ENCODE measurements at places on chromosomes 7 and 10.

- no peak for DNase-seq
These were observed 372.4 kb upstream of the LRGUK start for GRCh38 chr7:133754708-133755107.

- DNase-seq: no peak
These were observed 47.7 kb upstream of the TRIL start for GRCh38 chr7:29005829-29006228.

DNA sequence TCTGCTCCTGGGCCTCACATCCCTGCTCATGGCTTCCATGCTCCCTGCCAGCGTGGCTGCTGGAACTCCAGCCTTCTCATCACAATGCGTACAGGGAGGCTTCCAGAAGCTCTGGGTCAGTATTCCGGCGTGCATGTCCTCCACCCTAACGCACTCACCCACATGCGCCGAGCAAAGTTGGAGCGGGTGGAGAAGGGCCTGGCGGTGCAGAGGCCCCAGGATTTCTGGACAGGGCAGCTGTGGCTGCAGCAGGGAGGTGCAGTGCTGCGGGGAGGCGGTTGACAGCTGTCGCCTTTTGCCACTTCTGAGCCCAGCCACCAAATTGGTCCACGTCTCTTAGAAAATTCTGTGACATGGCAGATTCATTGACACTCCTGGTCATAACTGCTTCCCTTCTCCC lies 33.6 kb upstream of the FAM20C start:
- no peak for DNase-seq

DNA sequence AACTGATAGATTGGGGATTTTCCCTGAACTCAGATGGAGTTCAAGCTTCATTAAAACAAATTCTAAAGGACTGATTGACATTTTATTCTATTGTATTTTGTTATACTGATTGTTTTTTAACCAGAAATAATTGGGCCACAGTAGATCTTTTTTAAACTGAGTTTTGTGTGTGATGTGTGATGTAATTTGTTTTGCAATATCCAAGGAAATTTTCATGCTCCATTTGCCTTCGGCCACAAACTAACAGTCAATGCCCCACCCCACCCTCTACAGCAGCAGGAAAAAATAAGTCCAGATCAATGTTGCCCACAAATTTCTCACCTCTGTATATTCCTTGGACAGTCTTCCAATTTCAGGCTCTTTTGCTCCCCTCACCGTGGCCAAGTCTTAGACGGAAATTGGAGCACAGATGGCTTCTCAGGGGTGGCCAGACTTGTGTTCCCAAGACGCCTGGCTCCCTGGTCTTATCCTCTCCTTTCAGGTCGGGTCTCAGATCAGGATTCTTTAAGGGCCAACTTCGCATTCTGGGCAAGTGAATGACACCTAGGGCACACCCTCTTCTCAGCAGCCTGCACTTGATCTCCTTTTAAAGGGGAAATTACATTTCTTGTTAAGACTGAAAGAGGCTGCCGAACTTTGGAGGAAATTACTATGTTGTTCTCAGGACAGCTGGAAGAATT lies at the start of gene SVOPL:
Gene SVOPL (minus strand): TSS at position 506 of the 680 bp plus-strand sequence. CDS start 22,317 bp downstream, outside the sequence.
- no peak for DNase-seq

DNA sequence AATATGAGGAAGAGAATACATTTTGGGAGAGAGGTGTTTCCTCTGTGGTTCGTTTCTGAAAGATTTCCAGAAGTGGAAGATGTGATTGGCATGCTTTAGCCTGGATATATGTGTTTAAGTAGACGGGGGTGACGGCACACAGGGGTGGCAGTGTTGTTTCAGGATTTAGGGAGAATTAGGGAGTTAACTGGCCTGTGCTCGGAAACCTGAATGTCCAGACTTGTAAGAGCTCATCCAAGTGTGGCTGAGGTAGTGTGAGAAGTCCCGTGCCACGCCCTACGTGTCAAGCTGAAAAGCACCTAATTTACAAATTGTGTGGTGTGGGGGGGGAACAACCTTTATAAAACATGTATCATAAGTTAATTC lies 1.1 kb downstream of the RALA start:
- DNase-seq: no peak

All from NCI-H510A treated with DMSO at 0.1 percent for 48 hours (cell line).